GM12891 (cell line): ENCODE measurements at places on chromosomes 16 and 17.

GRCh38 chr17:35630530-35631148 is 43.5 kb downstream of the AP2B1 start:
- DNase-seq, result no peak

DNA sequence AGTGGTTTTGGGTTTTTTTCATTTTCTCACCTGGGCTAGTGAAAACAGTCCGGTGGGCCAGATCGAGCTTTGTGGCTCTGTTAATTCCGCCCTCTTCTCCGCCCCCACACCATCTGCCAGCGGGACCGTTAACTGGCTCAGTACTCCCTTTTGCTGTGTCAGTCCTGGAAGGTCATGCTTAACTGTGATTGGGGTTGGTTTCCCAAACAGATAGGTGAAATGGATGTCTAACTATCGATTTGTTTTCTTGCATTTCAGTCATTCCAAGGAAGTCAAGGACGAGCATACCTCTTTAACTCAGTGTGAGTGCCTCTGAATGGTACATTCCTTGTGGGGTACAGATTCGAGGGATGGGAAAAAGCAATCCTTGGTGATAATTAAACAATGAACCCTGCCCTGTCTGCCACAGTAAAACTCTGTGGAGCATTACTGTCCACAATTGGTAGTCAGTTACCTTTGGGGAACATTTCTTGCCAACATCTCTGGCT is 56.7 kb downstream of the YPEL2 start:
- no peak for DNase-seq

- no peak for DNase-seq
Measured at GRCh38 chr16:4733211-4733742, 794 bp downstream of the ANKS3 start.

DNA sequence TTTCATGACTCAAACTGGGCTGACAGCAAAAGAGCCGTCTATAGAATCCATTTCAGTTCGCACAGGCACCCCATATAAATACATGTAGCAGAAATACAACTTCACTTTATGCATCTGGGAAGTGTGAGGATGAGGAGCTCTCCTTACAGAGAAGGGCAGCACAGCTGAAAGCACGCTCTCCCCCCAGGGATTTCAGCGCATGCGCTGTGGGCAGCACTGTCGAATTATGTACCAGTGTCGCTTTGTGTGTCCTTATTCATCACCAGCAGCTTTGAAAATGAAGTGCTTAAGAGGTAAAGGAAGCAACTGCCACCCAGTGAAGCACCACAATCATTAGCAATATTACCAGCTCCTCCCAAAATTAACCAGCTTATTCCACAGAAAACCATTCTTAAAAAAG is 39.9 kb downstream of the CEP95 start:
- no peak for DNase-seq

GRCh38 chr16:937311-937710 is 33.5 kb downstream of the LMF1 start:
- no peak for DNase-seq

- DNase-seq, result no peak
Measured at GRCh38 chr17:49441578-49441977, 26.9 kb upstream of the PHB1 start.

DNA sequence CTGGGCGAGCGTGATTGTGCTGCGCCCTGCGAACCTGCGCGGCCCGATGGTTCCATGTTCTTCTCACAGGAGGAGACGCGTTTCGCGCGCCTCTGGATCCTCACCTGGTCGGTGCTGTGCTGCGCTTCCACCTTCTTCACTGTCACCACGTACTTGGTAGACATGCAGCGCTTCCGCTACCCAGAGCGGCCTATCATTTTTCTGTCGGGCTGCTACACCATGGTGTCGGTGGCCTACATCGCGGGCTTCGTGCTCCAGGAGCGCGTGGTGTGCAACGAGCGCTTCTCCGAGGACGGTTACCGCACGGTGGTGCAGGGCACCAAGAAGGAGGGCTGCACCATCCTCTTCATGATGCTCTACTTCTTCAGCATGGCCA is 1.0 kb downstream of the FZD2 start:
- DNase-seq, result no peak

- no peak for DNase-seq
Measured at GRCh38 chr16:15557258-15557657, 85.7 kb downstream of the MARF1 start.

- DNase-seq, result no peak
Measured at GRCh38 chr16:13178318-13178717, 276.9 kb downstream of the SHISA9 start.

- DNase-seq, result peak; percentile 20
Measured at GRCh38 chr17:2700491-2701141, 10.9 kb downstream of the CLUH start.

DNA sequence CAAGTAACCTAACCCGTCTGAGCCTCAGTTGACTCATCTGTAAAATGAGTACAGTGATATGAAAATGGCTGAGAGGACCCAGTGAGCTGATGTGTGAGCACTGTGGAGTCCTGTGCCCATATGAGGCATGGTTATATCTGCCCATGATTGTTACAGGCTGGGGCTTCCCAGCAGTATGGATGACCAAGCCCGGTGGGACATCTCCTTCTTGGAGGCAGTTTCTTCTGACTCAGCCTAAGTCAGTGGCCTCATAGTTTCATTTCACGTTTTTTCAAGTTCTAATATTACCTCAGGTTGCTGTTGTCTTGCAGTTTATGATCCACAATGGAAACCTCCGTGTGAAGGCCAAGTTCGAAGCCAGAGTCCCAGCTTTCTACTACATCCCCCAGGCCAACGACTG is 4.8 kb downstream of the ADAP2 start:
- no peak for DNase-seq

DNA sequence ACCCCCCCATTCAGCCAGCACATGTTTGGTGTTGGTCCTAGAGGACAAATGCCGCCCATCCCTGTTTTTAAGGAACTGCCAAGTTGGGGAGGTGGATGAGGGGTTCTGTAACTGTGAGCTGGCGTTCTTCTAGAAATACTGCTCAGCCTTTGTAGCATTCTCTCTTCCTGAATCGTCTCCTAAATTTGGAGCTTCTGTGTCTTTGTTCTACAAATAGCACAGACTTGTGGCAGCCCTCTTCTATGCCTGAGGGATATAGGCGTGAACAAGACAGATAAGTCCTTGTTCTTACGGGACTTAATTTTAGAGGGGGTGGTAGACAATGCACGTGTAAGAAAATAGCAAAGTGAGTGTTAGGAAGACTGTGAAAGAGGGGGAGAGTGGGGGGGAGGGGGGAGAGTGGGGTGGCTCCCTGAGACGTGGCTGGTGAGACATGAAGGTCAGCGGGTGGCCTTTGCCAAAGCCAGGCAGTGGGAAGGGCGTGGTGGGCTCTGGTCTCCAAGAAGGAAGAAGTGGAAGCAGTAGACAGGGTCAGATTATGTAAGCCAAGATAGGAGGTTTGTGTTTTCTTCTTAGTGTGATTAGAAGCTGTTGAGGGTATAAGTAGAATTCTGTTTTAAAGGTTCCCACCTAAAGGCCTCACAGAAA is 9.9 kb downstream of the MFSD11 start:
- DNase-seq, result no peak

GRCh38 chr16:83530293-83530692 is 277.5 kb upstream of the HSBP1 start:
- DNase-seq, result no peak

DNA sequence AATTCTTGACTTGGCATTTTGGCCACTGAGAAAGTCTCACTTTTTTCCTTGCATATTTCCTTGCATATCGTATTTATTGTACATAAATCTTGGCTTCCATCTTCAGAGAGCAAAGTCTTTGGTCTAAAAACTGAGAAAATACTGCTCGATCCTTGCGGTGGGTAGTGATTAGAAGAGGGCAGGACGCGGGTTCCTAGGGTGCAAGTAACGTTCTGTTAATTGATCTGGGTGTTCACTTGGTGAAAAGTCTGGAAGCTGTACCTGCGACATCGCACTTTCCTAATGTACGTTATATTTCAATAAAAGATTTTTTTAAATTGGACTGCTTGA is 758 bp upstream of the UBALD2 start:
- DNase-seq, result no peak

DNA sequence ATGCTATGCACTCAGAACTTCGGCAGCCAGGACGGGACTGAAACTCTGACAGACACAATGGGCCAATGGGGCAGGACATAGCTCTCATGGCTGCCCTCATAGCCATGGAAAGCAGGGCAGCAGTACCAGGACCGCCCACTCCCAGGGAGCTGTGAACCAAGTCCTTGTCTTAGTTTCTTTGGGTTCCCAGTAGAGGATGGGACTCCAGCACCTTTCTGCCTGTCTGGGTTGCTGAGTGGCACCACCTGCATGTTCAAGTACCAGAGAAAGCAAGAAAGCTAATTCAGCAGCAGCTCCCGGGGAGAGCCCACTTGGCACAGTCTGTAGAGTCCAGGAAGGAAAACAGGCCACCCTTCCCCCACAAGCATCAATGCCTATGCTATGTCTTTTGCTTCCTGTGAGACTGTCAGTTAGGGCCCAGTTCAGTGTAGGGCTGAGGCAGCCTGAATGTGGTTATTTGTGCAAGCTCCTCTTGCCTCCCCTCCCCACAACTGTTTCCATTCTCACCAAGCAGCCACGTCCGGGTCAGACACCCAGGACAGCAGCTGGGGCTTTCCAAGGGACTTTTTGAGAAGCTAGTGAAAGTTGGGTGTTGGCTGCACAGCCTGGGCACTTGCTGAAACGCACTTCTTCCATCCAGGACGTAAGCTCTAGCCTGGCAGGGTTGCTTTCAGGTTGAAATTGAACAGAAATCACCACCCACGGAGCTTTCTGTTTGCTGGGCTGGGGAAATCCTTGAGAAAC is 7.8 kb downstream of the SUPT4H1 start:
- DNase-seq, result peak; percentile 35

DNA sequence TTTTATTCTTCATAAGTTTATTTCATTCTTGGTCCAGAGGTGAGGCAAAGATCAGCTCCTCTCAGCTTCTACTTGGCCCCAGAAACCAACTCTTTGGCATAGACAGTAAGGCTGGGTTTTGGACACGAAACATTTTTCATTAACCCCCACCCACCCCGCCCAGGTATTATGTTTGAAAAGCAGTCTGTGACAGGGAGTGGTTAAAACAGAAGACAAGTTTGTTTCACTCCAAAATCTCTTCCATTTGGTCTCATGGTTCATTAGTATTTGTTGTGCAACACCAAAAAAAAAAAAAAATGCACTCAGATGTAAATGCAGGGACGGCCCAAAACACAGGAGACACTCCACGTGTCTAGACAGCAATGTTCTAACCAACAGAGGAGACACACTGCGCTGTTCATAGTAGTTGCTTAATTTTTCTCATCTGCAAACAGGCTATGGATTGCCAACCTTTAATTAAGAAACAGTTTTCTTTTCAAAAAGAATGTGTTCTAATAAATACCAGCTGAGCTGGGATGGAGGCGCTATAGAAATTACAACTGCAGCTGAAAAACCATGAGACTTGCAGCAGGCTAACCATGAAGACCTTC is 39.8 kb upstream of the MMP2 start:
- no peak for DNase-seq

DNA sequence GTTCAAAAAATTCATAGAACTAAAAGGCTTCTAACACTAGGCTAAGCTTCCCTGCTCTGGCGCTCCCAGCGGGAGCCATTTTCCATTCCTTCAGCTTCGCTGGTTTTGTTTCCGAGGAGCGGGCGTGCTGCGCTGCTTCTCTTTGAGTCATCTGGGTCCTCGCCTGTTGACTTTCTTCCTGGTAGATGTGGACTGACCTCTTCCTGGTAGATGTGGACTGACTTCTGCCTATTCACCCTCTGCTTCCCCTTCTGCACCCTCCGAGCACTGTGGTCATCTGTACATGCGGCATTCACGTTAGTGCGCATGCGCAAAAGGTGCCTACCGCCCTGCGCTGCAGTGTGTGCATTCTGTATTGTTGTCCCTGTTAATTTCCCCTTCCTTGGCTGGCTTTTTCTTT is 40.8 kb upstream of the SEC14L1 start:
- no peak for DNase-seq

DNA sequence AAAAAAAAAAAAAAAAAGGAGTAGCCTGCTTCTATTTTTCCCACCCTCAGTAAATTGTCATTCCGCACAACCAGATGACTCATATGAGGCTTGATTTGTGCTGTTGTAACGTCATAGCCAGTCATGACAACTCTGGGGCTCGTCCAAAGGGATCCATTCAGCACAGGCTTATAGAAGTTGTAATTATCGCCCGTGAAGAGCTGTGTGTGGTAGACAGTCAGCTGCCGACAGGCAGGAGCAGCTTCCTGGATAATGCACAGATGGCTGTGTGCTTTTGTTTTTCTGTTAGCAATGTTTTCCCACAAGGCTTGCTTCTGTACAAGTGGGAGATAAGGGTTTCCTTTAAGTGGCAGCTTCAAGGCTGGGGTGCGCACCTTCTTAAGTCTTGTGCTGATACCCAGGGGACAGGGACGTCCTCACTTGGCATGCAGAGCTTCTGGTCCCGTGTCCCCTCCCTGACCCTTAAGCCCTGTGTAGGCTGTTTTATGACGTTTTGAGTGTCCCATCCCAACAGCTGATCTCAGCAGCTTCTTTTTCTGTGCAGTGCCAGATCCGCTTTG is 26.0 kb downstream of the SNX29 start:
- no peak for DNase-seq

- DNase-seq, result no peak
Measured at GRCh38 chr17:30824002-30824355, 513 bp downstream of the CRLF3 start.

DNA sequence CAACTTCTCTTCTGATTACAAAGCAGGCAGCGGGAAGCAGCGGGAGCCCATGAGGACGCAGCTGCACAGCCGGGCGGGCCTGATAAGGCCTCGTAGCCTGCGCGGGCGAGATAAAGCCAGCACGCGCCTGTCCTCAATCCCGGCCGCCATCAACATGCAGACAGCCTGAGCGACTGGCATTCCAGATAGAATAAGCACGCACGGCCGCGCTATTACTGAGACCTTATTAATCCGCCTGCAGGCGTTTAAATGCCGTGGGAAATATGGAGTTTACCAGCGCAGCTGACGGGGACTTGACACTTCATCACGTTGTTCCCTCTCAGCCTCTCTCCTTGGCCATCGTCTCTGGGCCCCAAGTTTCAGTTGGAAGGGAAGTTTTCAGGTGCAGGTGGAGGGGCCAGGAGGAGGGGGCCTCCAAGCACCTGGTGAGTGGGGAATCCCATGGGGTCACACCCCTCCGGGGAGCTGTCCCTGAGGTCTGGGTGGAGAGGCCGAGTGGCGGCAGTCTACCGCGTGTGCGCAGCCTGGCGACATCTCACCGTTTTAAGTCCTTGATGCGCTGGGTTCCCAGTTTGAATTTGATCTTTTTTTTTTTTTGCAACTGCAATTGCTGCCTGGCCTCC is 27.3 kb upstream of the CBFA2T3 start:
- DNase-seq, result no peak

GRCh38 chr16:31572821-31573220 is 45.1 kb downstream of the AHSP start:
- DNase-seq, result no peak

DNA sequence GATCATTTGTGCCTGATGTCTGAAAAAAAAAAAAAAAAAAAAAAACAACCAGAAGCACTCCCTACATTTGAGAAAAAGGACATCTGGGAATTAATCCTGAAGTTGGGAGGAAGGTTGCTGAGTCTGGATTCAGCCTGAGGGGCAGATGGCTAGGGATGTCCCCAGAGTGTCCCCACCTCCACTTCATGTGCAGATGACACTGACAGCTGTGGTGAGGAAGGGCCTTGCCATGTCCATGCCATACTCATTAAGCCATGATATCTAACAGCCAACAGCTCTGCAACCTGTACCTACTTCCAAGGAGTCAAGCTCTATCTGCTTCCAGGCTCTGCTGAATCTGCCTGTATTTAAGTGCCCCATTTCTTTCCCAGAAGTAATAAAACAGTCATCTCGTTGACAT is 356.0 kb downstream of the CA10 start:
- no peak for DNase-seq
